H1 (cell line): ENCODE measurements at places on chromosomes 7 and 10.

- no peak overlapping the region for H3K4me3 ChIP-seq
- no peaks in the 10 kb centered on the region for H3K36me3 ChIP-seq
- H3K27ac ChIP-seq = no peak overlapping the region
- no peaks in the 10 kb centered on the region; the same call in 1 of the 2 replicates for H3K27me3 ChIP-seq
- H3K4me1 ChIP-seq = no peaks in the 10 kb centered on the region
Observed at GRCh38 chr10:91771907-91772306, 26.3 kb upstream of the TNKS2 start.

- H3K4me1 ChIP-seq = no peaks in the 10 kb centered on the region
- no peak overlapping the region for H3K4me3 ChIP-seq
- no peaks in the 10 kb centered on the region; the same call in 1 of the 2 replicates for H3K27me3 ChIP-seq
- no peaks in the 10 kb centered on the region for H3K36me3 ChIP-seq
- H3K27ac ChIP-seq = no peak overlapping the region
- DNase-seq = no peak
Observed at GRCh38 chr7:131940621-131941165, 384.3 kb upstream of the PODXL start.

- no peak overlapping the region for H3K27ac ChIP-seq
- no peaks in the 10 kb centered on the region for H3K36me3 ChIP-seq
- no peaks in the 10 kb centered on the region for H3K4me1 ChIP-seq
- no peaks in the 10 kb centered on the region for H3K27me3 ChIP-seq
Observed at GRCh38 chr7:17131983-17132655, 166.3 kb upstream of the AHR start.

GRCh38 chr7:142717453-142717852 is 31.8 kb upstream of the PRSS1 start:
- no peaks in the 10 kb centered on the region for H3K36me3 ChIP-seq
- no peaks in the 10 kb centered on the region for H3K4me1 ChIP-seq
- no peak overlapping the region for H3K27ac ChIP-seq
- no peak for DNase-seq
- H3K4me3 ChIP-seq = no peak overlapping the region

GRCh38 chr10:115129752-115130151 is 36.6 kb downstream of the ATRNL1 start:
- H3K27ac ChIP-seq = no peak overlapping the region
- H3K27me3 ChIP-seq = no peaks in the 10 kb centered on the region
- no peak overlapping the region for H3K4me3 ChIP-seq
- no peaks in the 10 kb centered on the region for H3K36me3 ChIP-seq
- DNase-seq = no peak

- no peak overlapping the region for H3K27ac ChIP-seq
- no peak overlapping the region for H3K4me3 ChIP-seq
- H3K4me1 ChIP-seq = no peaks in the 10 kb centered on the region
Observed at GRCh38 chr10:13417459-13418126, 69.5 kb upstream of the SEPHS1 start.

DNA sequence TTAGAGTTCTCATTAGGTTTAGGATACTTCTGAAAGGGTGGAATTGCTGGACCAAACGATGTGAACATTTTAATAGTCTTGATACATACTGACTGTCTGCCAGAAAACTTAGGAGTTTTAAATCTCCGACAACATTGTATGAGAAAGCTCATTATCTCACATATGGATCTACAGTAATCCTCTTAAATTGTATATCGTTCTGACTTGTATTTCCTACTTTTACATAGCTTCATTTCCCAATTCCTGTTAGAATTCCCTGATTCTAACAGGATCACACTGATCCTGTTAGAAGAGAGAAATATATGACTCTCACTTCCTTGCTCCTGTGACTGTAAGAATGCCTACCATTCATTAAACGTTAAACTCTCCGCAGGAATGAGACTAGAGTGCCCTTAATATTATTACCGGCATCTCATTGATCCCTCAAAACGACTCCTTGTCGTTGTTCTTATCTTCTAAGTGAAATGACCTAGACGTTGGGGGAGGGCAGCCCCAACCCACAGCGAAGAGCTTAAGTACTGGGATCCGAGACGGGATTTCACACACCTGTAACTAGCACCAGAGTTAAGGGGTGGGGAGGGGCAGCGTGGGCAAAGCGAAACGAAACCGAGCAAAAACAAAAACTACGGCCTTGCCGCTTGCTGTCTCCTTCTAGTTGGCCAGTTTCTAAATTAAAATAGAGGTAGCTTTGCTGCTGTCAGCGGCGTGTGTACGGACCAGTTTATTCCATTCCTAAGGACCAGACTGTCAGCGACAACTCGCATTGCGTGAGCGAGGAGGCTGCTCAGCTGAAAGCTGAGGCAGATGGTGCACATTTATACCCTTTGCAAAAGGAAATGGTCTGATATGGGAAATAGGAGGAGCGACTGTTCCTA is 678 bp upstream of the TMEM106B start:
- no peak for DNase-seq
- H3K4me1 ChIP-seq = peaks cover 2% of the 10 kb centered on the region; the same call in 1 of the 2 replicates
- H3K4me3 ChIP-seq = peak overlapping the region; percentile 72
- H3K27ac ChIP-seq = no peak overlapping the region
- no peaks in the 10 kb centered on the region for H3K27me3 ChIP-seq
- peaks cover 3% of the 10 kb centered on the region; the same call in 1 of the 2 replicates for H3K36me3 ChIP-seq

DNA sequence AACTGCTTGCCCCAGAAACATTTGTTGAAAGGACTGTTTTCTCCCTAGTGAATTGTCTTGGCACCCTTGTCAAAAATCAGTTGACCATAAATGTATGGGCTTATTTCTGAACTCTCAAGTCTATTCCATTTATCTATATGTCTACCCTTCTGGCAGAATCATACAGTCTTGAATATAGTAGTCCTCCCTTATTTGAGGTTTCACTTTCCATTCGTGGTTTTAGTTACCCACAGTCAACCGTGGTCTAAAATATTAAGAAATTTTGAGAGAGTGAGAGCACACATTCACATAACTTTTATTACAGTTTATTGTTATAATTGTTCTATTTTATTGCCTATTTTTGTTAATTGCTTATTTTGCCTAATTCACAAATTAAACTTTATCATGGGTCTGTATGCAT is 17.4 kb upstream of the CEP41 start:
- no peaks in the 10 kb centered on the region for H3K4me1 ChIP-seq
- no peak for DNase-seq
- no peak overlapping the region for H3K27ac ChIP-seq
- H3K36me3 ChIP-seq = no peaks in the 10 kb centered on the region
- H3K27me3 ChIP-seq = no peaks in the 10 kb centered on the region

GRCh38 chr10:96626795-96627194 is 40.0 kb upstream of the TM9SF3 start:
- H3K36me3 ChIP-seq = no peaks in the 10 kb centered on the region
- H3K27ac ChIP-seq = no peak overlapping the region
- no peak for DNase-seq
- no peaks in the 10 kb centered on the region for H3K4me1 ChIP-seq

GRCh38 chr7:3438352-3438751 is 137.3 kb downstream of the SDK1 start:
- no peaks in the 10 kb centered on the region for H3K36me3 ChIP-seq
- H3K4me1 ChIP-seq = no peaks in the 10 kb centered on the region
- H3K27ac ChIP-seq = no peak overlapping the region

GRCh38 chr10:54120806-54121205 is 680.2 kb downstream of the PCDH15 start:
- no peaks in the 10 kb centered on the region for H3K27me3 ChIP-seq
- DNase-seq = no peak
- H3K4me3 ChIP-seq = no peak overlapping the region
- no peak overlapping the region for H3K27ac ChIP-seq

DNA sequence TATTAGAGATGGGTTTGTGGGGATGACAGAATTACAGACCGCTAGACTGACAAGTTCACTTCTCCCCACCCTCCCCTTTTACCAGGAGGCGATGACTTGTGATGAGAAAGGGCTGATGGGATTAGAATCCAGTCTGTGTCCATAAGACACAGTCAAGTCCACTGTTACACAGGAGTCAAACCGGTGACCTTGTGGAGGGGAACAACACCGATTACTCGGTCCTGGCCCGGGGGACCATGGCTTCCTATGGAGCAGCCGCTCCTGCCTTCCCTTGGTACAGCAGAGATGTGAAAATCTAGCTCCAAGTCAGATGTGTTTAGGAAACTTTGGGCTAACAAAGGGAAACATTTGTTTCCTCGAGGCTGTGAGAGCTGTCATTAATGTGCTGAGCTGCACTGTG is 105.5 kb downstream of the ACTR3B start:
- no peaks in the 10 kb centered on the region; the same call in 1 of the 2 replicates for H3K36me3 ChIP-seq
- DNase-seq = no peak
- H3K27ac ChIP-seq = no peak overlapping the region
- H3K4me3 ChIP-seq = no peak overlapping the region
- H3K27me3 ChIP-seq = no peaks in the 10 kb centered on the region

GRCh38 chr10:24469993-24470392 is 253.7 kb downstream of the ARHGAP21 start:
- H3K4me3 ChIP-seq = no peak overlapping the region
- no peak for DNase-seq

DNA sequence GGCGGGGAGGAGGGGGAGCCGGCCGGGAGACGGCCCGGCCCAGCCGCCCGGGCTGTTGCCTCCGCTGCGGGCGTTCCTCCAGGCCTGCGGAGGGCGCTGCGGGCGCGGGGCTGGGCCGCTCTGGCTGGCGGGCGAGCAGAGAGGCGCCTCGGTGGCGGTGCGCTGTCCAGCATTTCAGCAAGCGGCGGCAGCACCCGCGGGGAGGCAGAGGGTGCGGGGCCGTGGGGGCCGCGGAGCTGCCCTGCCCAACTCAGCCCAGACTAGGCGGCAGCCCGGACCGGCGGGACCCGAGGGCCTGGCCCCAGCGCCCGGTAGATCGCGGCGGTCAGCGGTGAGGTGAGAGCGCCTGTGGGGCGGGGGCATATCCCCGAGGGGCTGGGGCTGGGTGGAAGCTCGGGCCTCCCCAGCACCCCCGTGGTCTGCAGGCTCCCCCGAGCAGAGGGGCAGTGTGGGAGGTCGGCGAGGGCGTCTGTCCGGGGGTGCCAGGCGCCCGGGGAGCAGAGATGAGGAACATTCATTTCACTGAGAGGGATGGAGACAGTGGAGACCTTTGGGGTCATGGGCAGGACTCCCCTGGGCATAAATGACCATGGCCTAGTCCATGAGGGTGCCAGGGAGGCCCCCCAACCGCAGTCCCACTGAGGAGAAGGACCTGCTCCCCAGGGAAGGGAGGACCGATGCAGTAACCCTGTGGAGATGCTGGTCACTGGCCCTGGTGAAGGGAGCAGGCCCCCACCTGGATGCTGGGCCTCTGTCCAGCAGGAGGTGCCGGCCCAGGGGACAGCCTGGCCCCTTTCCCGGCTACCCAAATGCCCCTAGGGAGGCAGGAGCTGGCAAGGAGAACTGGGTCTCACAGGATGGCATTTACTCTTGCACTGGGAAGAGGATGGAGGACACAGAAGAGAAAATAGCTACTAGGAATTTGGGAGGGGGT is at the start of gene SRRM3:
TSS of gene SRRM3 (plus strand) at position 165 of the 934 bp plus-strand sequence. CDS start 33,171 bp downstream, outside the sequence.
- DNase-seq = peak; percentile 98
- peak within 1 kb of the TSS; percentile 47 for H3K4me3 ChIP-seq
- no peak within 1 kb of the TSS for H3K27ac ChIP-seq
- no peaks in the 10 kb centered on the region for H3K36me3 ChIP-seq

DNA sequence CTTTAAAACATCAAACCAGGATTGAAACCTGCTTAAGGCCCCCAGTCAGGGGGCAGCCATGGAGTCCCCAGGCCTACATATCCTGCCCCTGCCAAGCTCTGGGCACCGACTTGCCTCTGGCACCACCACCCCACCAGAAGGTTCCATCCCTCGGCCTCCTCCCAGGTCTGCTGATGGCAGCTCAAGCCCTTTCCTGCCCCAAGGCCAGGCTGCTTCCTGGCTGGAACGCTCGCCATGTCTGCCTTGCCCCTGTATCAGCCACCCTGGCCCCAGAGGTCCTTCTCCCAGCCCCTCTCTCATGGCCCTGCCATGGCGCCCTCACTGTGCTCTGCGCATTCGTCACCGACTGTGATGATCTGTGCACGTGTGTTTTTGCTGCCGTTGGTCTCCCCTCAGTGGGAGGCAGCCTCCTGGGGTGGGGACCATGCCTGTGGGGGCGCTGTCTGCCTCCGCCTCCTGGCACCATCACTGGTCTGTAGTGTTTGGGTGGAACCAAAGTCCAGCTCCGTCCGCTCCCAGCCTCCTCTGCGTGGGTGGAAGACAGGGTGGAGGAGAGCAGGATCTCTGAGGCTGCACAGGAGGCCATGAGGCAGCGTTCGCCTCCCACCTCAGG is 3.2 kb downstream of the DPYSL4 start:
- H3K4me1 ChIP-seq = peaks cover 8% of the 10 kb centered on the region; the same call in 1 of the 2 replicates
- no peak overlapping the region for H3K27ac ChIP-seq
- peaks cover 30% of the 10 kb centered on the region for H3K27me3 ChIP-seq

DNA sequence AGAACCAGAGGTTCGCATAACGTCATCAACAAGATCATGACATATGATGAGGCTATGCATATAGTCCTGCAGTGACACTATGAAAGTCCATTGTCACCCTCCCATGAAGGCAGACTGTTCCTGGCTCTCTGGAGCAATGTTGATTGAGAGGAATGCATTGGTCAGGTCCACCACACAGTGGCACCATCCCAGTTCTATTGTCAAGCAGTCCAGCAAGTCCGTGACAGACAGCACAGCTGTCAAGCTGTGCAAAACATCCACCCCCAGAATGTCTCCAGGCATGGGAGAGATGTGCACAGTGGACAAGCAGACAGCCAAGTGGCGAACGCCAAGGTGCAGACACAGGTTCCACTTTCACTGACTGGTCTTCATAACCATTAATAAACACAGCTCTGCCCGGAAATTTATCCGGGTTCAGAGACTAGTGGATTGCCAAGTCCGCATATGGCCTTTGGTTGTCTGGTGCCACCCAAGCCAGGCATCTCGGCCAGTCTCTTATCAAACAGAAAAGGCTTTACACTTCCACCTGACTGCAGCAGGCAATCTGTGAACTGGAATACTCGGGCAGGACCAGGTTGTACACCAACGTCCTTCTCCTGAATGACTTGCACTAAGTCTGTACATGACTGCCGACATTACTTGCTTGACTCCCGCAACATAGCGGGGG is 7.2 kb downstream of the RNF133 start:
- H3K36me3 ChIP-seq = peaks cover 2% of the 10 kb centered on the region; the same call in 1 of the 2 replicates
- DNase-seq = no peak
- no peak overlapping the region for H3K27ac ChIP-seq
- H3K27me3 ChIP-seq = no peaks in the 10 kb centered on the region
- no peak overlapping the region for H3K4me3 ChIP-seq

GRCh38 chr7:53984776-53985175 is 557.4 kb upstream of the VSTM2A start:
- H3K4me1 ChIP-seq = no peaks in the 10 kb centered on the region
- no peaks in the 10 kb centered on the region for H3K36me3 ChIP-seq
- no peak overlapping the region for H3K27ac ChIP-seq
- no peak for DNase-seq
- H3K4me3 ChIP-seq = no peak overlapping the region
- no peaks in the 10 kb centered on the region for H3K27me3 ChIP-seq
